ENCODE measurements at places on chromosomes 1 and 21.

- no peak for DNase-seq
These were observed 191.2 kb downstream of the C1orf94 start for GRCh38 chr1:34367954-34368353.

- DNase-seq: no peak
These were observed 317.3 kb downstream of the AJAP1 start for GRCh38 chr1:4971666-4972065.

DNA sequence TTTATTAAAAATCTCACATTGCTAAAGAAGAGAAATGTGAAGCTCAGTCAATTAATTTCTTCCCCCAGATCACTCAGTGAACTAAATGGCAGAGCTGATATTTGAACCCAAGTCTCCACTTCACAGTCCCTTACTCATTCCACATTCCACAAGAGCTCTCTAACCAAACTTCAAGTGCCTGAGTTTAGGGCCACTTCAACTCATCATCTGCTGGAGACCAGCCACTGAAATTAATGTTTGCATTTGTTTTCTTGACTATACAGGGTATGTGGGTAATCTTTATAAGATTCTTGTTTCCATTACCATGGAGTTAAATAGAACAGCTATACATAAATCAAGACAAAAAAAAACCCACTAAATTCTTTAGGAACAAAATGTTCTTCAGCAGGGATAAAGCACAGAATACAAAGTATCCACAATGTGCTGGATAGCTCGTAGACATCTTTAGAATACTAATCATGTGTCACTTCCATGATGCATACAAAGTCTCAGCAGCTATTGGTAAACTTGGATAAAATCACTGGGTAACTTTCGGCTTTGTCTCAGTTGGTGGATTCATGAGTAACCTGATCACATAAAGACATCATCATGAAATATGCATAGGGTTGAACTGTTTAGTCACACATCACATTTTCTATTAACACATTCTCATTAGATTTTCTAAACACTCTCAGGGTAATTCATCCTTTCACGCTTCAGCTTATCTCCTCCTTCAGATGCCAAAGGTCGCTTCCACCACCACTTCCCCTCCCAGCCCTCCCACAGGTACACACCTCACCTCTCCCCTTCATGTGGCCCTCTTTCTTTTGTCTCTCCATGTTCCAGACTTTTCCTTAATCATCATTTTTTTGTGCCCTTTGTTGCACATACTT, 89.8 kb downstream of the LRRC53 start:
- DNase-seq: no peak

GRCh38 chr1:42748461-42749410, 8.7 kb upstream of the CLDN19 start:
- no peak for DNase-seq

GRCh38 chr1:94827434-94827833, 7.3 kb downstream of the SLC44A3 start:
- DNase-seq: no peak
